ENCODE measurements at places on chromosomes 3 and 15.

DNA sequence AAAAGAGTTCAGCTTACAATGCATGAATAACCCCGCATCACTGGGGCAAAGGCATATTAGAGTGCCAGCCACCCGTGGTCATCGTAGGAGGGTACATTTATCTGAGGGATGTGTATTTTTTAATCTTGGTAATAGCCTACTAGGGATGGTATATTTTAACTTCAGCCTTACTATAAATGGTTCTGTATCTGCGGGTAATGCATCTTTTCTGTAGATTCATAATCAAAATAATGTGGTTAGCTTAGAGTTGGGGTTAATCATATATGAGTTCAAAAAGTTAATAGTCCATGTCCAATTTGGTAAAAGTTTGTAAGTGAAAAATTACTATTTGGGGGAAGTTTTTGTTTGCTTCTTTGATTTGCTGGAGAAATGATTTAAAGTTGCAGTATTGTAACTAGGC lies 263.7 kb upstream of the UBE2E1 start:
- DNase-seq, result no peak

- no peak for DNase-seq
Measured at GRCh38 chr3:87120881-87121280, 106.2 kb upstream of the CHMP2B start.

GRCh38 chr15:45794304-45794703 lies 159.5 kb downstream of the SQOR start:
- DNase-seq, result no peak

- no peak for DNase-seq
Measured at GRCh38 chr15:31339558-31339895, 12.9 kb downstream of the KLF13 start.

Measured in stimulated activated CD4-positive, alpha-beta T cell treated with anti-CD3 and anti-CD28 coated beads, Interleukin-4, amount 100 ng/mL, for 4 hours (primary cell).